ENCODE measurements at places on chromosomes 11 and 22.

DNA sequence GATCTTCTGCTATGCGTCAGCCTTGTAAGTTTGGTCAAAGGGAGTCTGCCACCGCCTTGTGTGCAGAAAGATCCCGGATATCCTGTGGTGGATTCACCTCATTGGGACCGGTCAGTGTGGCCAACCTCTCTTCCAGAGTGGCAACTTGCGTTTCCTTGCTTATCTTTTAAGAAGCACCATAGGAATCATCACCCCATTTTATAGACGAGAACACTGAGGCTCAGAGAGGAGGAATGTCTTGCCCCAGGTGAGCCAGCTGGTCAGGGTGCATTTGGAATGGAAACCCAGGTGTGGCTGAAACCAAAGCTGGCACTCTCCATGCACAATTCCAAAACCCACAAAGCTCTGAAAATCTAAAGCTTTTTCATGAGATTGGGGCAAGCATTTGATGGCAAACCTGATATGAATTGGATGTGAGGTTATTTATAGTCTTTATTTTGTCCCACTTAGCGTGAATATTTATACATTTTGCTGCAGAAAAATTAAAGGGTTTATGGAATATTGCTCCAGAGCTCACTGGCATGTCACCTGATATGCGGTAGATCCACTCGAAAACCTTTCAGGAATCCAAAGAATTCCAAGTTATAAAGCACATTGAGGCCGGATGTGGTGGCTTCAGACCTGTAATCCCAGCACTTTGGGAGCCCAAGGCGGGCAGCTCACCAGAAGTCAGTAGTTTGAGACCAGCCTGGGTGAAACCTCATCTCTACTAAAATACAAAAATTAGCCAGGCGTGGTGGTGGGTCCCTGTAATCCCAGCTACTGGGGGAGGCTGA lies 12.1 kb upstream of the EIF3D start:
- DNase-seq: no peak

DNA sequence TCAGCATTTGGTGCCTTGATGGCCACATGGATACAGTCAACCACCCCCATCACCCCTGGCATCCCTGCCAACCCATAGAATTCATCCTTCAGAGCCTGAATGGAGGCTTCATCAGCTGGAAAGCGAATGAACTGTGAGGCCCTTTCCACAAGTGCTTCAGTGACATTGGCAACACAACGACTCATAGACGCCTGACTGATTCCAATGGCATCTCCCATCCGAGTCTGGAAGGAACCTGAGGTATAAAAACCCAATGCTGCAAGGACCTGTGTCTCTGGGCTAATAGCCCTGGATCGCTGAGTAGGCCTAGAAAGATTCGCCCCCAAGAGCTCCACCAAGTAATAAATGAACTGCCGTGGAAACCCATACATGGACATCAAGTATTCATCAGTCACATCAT lies 1.3 kb downstream of the HARBI1 start:
- DNase-seq: no peak

- DNase-seq: no peak
Observed at GRCh38 chr11:116535994-116536393, 236.8 kb downstream of the BUD13 start.

- DNase-seq: no peak
Observed at GRCh38 chr11:46504817-46505613, 88.8 kb downstream of the AMBRA1 start.

DNA sequence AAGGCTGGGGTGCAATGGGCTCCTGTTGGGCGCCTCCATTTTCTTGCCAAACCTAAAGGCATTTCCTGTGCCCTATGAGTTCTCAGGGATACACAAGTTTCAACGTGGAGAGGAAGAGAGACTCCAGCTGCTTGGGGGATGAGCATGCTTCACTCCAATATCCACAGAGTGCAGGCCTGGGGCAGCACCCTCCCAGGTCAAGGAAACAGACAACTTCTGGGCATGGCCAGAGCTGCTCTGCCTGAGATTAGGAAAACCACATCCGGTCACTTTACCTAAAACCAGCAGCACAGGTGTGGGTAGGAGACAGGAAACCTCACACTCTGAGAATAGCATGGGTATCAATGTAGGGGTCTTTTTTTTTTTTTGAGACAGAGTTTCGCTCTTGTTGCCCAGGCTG lies 28.7 kb downstream of the TMEM184B start:
- no peak for DNase-seq

GRCh38 chr22:26974914-26975803 lies 317.8 kb downstream of the MIAT start:
- DNase-seq: no peak

- DNase-seq: no peak
Observed at GRCh38 chr11:88683024-88683423, 345.5 kb upstream of the CTSC start.

DNA sequence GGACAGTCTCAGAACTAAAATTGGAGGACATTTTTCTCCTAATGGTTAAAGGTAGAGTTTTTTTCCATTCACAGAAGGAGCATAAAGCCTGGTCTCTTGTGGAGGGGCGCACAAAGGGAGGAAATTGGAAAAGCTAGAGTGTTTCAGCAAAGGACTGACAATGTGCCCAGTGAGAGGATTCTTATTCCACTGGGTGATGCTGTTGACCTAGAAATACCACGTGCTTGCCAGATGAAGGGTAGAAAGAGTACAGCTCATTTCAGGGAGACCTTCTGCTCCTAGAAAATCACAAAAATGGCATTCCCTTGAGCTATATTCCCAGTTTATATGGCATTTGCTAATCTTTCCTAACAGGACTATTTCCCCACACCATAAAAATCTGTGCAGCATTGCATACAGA lies 21.1 kb downstream of the MS4A6E start:
- no peak for DNase-seq

DNA sequence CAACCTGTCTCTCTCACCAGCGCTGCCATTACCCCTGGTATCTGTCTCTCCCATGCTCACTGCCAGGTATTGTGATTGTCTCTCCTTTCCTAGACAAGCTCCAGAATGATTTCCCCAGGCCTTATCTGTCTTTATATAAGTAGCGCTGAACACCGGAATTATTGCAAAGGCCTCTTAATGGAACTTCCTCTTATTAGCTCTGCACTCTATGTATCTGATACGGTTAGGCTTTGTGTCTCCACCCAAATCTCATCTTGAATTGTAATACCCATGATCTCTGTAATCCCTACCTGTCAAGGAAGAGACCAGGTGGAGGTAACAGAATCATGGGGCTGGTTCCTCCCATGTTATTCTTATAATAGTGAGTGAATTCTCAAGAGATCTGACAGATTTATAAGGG lies 39.3 kb downstream of the DDI1 start:
- no peak for DNase-seq

GRCh38 chr11:5631417-5631816 lies 6.6 kb downstream of the TRIM34 start:
- DNase-seq: no peak

DNA sequence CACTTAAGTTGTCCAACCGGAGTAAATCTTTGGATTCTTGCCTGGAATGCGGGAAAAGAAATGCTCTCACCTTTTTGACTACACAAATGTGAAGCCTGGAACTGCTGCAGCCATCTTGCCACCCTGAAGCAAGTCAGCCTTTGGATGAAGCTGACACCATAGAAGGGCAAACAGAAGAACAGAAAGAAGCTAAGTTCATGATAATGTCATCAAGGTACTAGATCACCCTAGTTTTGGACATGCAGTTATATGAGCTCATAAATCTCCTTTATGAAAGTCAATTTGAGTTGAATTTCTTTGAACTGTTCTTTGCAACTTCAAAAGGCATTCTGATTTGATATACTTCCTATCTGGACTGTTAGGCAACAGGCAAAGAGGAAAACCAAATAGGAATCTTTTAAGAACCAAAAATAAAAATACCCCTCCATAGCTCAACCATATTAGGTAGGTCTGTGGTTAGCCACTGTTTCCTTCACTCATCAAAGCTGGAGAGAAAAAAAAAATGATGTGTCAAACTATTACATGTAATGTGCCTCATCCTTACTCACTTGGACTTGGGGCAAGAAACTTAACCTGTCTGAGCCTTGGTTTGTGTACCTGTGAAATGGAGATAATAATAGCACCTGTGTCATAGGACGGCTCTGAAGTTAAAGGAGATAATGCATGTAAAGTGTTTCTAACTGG lies 91.9 kb downstream of the WT1 start:
- no peak for DNase-seq

DNA sequence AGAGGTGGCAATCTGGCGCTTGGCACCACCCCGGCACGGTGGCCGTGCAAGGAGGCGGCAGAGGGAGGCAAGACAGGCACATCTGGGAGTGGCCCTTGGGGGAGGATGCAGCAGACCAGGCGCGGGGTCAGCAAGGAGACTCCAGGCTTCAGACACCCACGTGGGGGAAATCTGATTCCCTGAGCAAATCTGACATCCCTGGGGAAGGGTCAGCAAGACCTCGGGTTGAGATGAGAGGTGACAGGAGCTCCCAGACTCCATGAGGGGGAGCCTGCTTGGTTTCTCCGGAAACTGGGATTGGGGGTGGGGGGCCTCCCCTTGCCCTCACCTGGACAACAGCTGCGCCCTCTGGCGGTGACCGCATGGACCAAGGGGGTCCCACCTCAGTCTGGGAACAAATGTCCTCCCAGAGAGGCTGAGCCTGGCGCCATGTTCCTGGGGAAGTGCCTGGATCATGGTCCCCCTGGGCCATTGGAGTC lies 4.0 kb upstream of the RCOR2 start:
- no peak for DNase-seq

DNA sequence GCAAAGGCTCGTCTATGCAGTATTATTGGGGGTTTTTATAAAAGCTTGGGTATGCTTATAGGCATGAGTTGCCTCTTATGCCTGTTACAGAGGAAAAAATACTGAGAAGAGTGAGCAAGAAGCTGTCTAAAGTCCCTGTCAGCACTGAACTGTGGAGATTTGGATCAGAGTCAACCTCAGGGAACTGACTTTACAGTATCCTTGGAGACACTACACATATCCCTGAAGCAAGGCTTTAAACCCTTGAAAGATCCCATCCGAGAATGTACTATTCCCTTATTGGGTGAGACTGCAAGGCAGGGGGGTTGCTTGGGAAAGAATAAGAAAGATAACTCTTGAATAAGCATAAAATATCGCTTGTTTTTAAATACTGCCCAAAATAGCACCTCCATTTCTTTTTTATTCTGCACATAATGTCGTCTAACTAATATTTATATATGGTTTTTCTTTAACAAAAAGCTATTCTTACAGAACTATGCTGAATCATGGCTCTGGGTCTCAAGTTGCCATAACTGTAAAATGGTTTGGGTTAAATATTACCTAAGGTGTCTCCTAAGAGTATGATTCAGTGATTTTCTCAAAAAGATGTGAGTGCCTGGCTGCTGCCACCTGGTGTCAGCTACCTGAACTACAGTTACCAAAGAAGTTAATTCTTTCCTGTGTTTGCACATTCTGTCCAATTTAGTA lies 1062.8 kb downstream of the DLG2 start:
- DNase-seq: no peak

DNA sequence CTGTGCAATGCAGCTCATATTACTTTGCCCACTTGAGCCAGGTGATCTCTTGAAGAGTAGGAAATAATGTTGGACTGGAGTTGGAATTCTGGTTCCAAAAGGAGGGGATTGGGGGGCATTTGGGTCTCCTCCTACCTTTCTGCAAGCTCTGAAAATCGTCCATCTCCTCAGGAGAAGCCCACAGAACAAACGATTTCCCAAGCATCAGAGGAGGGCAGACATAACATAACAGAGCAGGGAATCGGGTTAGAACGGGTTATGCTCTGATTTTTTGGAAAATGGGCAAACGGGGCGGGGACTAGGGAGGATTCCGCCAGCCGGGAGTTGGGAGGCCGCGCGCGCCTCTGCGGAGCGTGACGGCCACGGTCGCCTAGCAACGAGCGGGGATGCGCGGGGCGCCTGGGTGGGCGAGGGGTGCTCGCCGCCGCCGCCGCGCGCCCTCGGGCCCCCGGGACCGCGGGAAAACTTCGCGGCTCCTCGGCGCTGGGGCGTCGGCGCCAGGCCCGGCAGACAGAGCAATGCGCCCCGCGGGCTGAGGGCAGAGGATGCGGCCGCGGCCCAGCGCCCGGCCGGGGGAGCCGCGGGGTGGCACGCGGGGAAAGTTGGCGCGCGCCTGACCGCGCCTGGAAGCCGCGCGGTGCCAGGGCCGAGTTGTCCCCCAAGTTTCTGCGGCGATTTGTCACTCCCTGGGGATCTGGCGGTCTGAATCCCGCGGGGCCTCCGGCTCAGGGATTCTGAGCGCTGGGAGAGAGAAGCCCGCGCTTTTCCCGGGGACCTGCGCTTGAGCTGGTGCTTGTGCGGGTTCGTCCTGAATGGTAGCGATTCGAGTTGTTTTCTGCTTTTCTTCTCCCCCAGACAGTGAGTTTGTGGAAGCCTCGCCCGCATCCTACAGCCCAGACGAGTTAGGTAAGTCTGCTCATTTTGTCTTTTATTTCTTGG lies 27.8 kb upstream of the AMOTL1 start:
- no peak for DNase-seq

GRCh38 chr11:71543866-71544265 lies 4.4 kb upstream of the KRTAP5-9 start:
- DNase-seq: no peak

GRCh38 chr22:37690901-37691504 lies 4.9 kb downstream of the NOL12 start:
- no peak for DNase-seq

- no peak for DNase-seq
Observed at GRCh38 chr11:107824668-107825369, 33.8 kb downstream of the SLC35F2 start.

GRCh38 chr11:96187822-96188221 lies 155.2 kb downstream of the MAML2 start:
- no peak for DNase-seq

GRCh38 chr11:2942447-2942846 lies 13.2 kb upstream of the PHLDA2 start:
- no peak for DNase-seq

- DNase-seq: no peak
Observed at GRCh38 chr22:27772081-27772983, 29.2 kb downstream of the MN1 start.

- DNase-seq: no peak
Observed at GRCh38 chr11:69044111-69045013, 4.4 kb upstream of the TPCN2 start.

GRCh38 chr11:43517518-43517917 lies 158.8 kb downstream of the TTC17 start:
- no peak for DNase-seq

- no peak for DNase-seq
Observed at GRCh38 chr22:28891156-28891733, 7.9 kb downstream of the ZNRF3 start.

GRCh38 chr11:107840129-107840484 lies 18.5 kb downstream of the SLC35F2 start:
- DNase-seq: no peak

DNA sequence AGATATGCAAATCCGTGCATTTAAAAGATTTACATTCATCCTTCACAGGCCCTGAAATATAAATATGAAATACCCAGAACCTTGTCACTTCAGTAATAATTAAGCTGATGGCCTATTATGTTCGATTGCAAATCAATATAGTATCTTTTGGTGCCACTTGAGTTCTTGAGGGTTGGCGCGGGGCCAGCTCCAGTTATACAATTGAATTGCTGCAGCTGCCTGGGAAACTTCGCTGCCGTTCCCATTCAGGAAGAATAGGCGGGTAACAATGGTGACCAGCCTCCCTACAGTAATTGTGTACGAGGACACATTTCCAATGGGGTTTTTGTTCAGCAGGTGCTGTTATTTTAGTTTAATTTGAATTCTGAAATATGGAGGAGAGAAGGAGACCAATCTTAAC lies 451.2 kb downstream of the INSC start:
- no peak for DNase-seq

Measured in stimulated activated CD8-positive, alpha-beta memory T cell treated with anti-CD3 and anti-CD28 coated beads, Interleukin-7, amount 100 ng/mL, for 1 hour (primary cell).